Forelimb muscle (tissue), 1 donor: ENCODE measurements at places on chromosomes 2 and 18. TPM values are rescaled to one million over a fixed set of nuclear protein-coding genes. Genes with fewer than 3 reads are reported as not detected.

GRCh38 chr2:138962686-138963085 lies 182.5 kb upstream of the NXPH2 start:
- no peak for DNase-seq

DNA sequence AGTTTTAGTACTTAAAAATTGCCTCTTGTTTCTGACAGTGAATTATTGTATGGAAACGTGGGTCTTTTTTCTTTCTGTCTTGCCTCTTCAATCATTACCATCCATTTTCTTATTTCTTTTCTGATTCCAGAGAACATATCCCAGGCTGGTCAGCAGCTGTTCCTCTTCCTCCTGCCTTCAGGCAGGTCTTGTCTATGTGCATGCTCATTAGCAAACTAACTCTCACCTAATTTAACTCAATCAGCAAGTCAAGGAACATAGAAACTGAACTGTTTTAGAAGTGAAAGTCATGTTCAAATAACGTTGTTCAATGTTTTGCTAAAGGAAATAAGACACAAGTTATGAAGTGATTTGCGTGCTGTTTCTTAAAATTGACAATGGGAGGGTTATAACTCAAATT lies 241.5 kb downstream of the PTGR3 start:
- no peak for DNase-seq

GRCh38 chr2:197354169-197354558 lies 43.6 kb upstream of the ANKRD44 start:
- DNase-seq, result no peak

The METTL4 gene
- 10.7 TPM for polyA plus RNA-seq

GRCh38 chr18:6493194-6493593 lies 78.5 kb upstream of the L3MBTL4 start:
- no peak for DNase-seq

The KCNG3 gene
- not detected for polyA plus RNA-seq

- DNase-seq, result no peak
Measured at GRCh38 chr18:49185623-49186022, 234.9 kb upstream of the SMAD7 start.

- DNase-seq, result no peak
Measured at GRCh38 chr2:108607706-108608301, 73.5 kb downstream of the LIMS1 start.

The SOX11 gene
- polyA plus RNA-seq, result 26.1 TPM

GRCh38 chr2:213766062-213766461 lies 481.8 kb downstream of the SPAG16 start:
- DNase-seq, result no peak
